ENCODE measurements at places on chromosomes 1 and 21.

- DNase-seq, result no peak
These were observed 58.0 kb downstream of the SDC3 start for GRCh38 chr1:30850607-30851006.

DNA sequence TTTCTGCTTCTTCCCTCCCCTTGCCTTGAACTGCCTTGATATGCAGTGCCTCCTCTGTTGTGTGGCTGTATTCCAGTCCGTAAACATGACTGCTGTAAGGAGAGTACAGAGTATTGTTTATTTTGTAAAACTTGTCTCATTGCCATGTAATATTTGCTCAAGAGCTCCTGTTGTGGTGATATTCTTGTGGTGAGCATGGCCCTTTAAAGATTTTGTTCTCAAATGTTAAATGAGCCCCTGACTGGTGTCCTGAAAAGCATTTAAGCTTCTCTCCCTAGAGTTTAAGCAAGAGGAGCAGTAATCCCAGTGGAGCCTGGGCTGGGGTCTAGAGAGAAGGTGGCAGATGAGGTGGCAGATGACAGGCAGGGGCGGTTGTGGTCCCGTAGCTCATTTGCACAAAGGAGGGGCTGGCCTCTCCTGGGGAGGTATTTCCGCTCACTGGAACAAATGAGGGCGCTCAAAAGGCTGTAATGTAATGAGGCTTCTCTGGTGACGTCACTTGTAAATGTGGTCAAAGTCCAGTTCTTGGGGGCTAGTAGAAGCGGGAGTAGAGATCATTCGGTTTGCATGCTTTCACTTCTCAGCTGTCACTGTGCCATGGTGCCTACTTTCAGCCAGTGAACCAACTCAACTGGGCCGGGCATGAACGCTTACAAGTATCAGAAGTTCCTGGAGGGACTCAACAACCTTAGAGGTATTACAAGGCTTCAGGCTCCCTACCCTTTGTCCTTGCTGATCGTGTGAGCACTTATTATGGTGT, 46.0 kb upstream of the MACF1 start:
- DNase-seq, result no peak

DNA sequence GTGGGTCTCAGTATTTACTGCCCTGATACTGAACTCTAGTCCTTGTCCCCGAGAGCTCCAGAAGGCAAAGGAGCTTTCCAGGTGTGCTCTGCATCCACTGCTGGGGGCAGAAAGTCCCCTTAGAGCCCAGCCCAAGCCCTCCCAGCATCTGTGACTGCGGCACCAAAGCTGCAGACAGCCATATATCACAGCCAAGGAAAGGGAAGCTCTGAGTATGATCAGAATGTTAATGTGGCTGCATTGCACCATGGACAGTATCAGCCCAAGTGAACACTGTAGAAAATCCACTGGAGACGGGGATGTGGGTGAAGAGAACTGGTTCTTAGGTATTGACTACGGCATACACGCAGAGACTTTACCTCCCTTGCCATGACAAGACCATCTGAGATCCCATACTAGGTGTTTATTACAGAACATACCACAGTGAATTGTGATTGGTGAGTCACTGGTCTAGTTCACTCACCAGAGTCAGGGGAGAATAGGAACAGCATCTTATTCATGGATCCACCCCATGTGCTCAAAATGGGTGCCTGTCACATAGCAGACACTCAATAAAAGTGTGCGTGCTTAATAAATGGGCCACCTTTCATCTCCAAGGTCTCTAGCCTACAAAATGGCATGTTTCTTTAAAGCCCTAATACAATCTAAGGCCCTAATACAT, 170.3 kb downstream of the HHIPL2 start:
- DNase-seq, result no peak

DNA sequence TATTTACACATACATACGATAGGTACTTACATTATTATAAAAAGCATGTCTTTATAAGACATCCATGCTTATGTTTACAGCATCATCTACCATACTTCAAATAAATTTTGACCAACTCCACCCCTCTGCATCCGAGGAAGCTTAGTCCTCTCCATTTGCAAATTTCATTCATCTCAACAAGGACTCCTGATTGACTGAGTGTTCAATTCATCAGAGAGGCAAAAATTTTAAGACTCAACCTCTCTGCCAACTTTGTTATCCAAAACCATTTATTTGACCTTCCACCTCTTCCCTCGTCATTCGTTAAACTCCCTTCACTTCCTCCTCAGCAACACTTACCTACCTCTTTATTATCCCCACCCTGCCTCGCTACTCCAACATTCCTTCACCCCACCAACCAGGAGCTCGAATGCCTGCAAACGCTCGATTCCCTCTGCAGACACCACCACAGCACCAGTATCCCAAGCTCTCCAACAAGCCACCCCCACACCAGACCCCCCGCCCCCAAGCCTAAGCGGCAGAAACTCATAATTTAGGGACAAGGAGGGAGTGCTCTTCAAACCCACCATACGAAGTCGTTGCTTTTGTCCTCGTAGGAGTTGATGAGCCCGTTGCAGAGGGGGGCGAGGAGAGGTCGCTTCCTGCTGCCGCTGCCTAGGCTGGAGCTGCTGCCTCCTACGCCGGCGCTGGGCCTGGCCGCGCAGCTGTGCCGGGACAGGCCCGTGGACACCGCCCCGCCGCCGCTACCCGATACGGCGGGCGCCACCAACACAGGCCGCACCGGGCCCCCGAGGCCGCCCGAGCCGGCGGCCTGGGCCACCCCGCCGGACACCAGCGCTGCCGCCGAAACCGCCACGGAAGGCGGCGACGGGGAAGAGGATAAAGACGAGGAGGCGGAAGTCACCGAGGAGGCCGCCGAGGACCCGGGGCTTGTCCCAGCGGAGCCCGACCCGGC, 803 bp downstream of the COP1 start:
- DNase-seq, result no peak

DNA sequence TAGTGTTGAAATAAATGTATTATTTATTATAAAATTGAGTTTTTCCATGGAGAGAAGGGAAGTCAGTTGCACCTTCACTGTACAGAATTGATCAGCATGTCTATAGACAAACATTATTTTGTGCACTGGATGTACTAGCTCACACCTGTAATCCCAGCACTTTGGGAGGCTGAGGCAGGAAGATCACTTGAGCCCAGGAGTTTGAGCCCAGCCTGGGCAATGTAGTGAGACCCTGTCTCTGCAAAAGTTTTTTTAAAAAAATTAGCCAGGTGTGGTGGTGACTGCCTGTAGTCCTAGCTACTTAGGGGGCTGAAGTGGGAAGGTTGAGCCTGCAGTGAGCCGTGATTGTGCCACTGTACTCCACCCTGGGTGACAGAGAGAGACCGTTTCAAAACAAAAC, 87.7 kb downstream of the MAST2 start:
- DNase-seq, result no peak

DNA sequence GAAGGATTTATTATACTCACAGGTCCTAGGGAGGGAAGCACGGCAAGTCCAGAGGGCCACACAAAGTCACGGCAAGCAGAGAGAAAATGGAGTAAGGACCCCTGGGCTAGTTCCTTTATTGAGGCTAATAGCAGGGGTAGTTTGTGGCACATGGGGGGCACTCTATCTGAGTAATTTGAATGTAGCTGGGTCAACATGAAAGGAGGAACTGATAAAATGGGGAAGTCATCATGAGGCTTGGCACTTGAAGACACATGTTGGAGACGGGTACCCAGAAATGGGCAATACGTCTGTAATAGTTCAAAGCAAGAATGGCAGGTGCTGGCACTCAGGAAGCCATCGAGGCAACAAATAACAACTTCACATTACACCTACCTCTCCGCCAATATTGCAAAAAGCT, 1136.4 kb downstream of the MRPL39 start:
- no peak for DNase-seq

- DNase-seq, result no peak
These were observed 63.3 kb upstream of the PARP1 start for GRCh38 chr1:226470921-226471866.

DNA sequence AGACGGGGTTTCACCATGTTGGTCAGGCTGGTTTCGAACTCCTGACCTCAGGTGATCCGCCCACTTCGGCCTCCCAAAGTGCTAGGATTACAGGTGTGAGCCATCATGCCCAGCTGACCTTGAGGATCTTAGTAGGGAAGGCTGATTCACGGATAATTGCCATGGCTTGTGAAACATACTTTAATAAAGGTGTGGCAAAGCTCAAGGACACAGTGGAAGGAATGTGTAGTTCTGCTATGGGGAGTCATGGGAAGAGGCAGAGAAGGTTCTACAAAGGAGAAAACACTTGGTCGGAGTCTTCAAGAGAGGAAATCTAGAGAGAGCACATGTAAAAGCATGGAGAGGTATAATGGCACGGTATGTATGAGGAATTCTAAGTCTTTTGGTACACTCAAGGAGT, 12.7 kb upstream of the PTCH2 start:
- no peak for DNase-seq

GRCh38 chr1:93758842-93759515, 77.3 kb upstream of the BCAR3 start:
- no peak for DNase-seq

- DNase-seq, result no peak
These were observed 177.3 kb upstream of the SGIP1 start for GRCh38 chr1:66356605-66357004.

DNA sequence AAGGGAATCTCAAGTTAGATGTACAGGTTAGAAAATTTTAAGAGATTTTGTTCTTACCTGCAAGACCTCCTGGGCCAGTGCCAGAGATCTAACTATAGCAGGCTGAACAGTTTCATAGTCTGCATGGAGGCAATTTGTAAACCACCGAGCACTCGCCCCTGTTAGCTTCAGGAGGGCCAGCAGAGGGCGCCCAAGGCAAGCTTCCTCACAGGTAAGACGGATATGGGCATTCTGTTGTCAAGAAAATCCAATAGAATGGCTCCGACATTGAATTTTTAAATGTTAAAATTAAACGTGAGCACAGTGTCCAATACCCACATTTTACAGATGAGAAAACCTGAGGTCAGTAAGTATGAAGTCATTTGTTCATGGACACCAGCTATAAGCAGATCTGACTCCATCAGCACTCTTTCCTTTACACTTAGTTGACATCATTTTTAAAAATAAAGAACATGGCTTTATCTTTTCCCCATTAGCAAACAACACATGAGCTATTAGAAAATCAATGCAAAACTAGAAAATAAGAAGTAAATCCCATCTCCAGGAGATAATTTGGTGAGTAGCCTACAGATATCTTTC, 2.2 kb downstream of the REG4 start:
- peak; percentile 57 for DNase-seq

DNA sequence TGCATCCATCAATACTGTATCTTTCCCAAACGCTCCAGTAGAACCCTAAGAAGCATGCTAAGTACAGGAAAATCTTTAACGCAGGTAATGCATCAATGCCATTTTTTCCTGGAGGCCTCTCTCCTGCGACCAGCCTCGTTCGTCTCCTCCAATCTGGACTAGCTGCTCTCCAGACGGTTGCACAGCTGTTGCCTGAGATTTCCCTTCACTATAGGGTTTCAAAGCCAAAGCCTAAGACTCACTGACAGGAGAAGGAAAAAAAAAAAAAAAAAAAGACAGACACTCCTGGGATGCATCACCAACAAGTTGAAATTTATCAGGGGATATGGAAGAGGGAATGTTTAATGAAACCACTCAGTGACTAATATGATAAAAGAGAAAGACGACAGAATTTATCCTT, 93.0 kb downstream of the APP start:
- no peak for DNase-seq

GRCh38 chr1:107139833-107140702, 771 bp upstream of the NTNG1 start:
- DNase-seq, result no peak

GRCh38 chr1:184752656-184753055, 2.0 kb downstream of the EDEM3 start:
- DNase-seq, result no peak

Data from stimulated activated CD4-positive, alpha-beta T cell treated with anti-CD3 and anti-CD28 coated beads, Interleukin-12 subunit alpha, Interleukin-12 subunit beta, amount 100 ng/mL, for 24 hours (primary cell).